ENCODE measurements at places on chromosomes 13 and 19. TPM values are rescaled to one million over a fixed set of nuclear protein-coding genes. Genes with fewer than 3 reads are reported as not detected.

GRCh38 chr19:49069026-49069425 is 3.5 kb downstream of the KCNA7 start:
- H3K36me3 ChIP-seq = no peaks in the 10 kb centered on the region
- H3K27me3 ChIP-seq = peaks cover 99% of the 10 kb centered on the region
- H3K4me1 ChIP-seq = no peaks in the 10 kb centered on the region
- DNase-seq = no peak

DNA sequence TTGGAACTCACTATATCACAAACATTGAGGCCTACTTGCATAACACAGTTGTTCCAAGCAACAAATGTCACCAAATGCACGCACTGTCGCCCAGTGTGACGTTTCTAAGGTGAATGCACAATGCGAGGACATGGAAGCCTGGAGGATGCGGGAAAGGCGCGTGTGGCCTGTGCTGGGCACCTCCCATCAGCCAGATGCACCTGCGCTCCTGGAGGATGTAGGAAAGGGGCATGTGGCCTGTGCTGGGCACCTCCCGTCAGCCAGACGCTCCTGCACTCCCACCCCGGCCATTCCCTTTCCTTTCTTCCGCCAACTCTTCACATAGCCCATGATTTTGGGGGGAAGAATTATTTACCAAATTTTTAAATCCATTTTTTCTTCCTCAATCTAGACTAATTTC is 202.4 kb upstream of the SOX1 start:
- H3K36me3 ChIP-seq = no peaks in the 10 kb centered on the region
- no peaks in the 10 kb centered on the region for H3K27me3 ChIP-seq
- no peak for DNase-seq
- H3K27ac ChIP-seq = no peak overlapping the region
- no peaks in the 10 kb centered on the region for H3K4me1 ChIP-seq

DNA sequence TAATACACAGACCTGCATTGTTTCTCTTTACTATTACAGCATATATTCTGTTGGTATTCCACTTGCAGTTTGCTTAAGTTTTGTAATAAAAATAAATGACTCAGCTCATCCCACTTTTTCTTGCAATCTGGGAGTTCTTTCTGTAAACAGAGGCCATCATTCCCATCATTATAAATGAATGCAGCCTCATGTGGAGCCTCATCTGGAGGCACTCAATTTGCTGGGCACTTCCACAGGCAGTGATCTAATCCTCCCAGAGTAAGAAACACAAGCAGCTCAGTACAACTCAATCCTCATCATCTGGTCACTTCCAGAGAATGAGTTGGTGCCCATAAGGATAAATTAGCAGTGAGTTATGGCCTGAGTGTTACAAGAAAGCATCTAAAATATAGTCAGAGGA is 2801.9 kb downstream of the PCDH9 start:
- no peak overlapping the region for H3K27ac ChIP-seq
- H3K4me3 ChIP-seq = no peak overlapping the region
- no peaks in the 10 kb centered on the region for H3K27me3 ChIP-seq
- H3K4me1 ChIP-seq = no peaks in the 10 kb centered on the region
- no peak for DNase-seq

Gene ZNF45
- 12.9 TPM for total RNA-seq

- peaks cover 3% of the 10 kb centered on the region for H3K36me3 ChIP-seq
- no peak overlapping the region for H3K27ac ChIP-seq
- no peaks in the 10 kb centered on the region for H3K27me3 ChIP-seq
- no peaks in the 10 kb centered on the region for H3K4me1 ChIP-seq
- no peak overlapping the region for H3K4me3 ChIP-seq
Measured at GRCh38 chr19:46381346-46381745, 32.0 kb downstream of the CCDC8 start.

DNA sequence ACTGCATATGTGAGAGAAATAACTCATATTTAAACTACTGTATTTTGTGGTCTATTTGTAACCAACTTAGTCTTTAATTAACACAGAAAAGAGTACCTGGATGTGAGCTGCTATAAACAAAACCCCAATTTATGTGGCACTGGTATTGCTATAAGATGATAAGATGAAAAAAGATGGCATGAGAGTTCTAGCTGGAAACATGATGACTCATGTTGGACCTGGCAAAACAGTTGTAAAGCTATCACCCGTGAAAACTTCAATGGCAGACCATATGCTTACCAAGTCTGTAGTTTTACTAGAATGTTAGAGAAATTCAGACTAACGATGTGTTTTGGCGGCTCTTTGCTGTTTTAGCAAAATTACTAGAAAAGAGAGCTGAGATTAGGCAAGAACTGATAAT is 69.6 kb upstream of the PCDH9 start:
- H3K4me1 ChIP-seq = no peaks in the 10 kb centered on the region
- H3K27ac ChIP-seq = no peak overlapping the region
- no peaks in the 10 kb centered on the region for H3K27me3 ChIP-seq
- no peaks in the 10 kb centered on the region for H3K36me3 ChIP-seq

Gene ZNF324
- total RNA-seq = 7.1 TPM

DNA sequence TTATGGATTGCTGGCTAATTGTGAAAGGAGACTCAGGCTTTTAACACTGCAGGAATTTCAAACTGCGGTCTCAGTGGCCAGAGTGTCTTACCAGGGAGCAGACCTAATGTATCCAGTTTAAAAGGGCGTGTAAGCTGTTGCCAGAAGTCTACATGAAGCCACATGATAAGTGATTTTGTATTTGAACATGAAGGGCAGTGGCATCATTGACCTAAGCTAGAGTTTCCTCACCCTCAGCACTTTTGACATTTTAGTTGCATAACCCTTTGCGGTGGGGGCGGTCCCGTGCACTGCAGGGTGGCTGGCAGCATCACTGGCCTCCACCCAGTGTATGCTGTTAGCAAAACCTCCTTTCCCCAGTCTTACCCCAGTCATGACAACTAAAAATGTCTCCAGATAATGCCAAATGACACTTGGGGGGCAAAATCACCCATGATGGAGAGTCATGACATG is 23.7 kb upstream of the GPR18 start:
- H3K36me3 ChIP-seq = no peaks in the 10 kb centered on the region
- DNase-seq = no peak
- H3K27me3 ChIP-seq = no peaks in the 10 kb centered on the region
- H3K27ac ChIP-seq = peak overlapping the region; percentile 92
- no peak overlapping the region for H3K4me3 ChIP-seq
- H3K4me1 ChIP-seq = peaks cover 79% of the 10 kb centered on the region

DNA sequence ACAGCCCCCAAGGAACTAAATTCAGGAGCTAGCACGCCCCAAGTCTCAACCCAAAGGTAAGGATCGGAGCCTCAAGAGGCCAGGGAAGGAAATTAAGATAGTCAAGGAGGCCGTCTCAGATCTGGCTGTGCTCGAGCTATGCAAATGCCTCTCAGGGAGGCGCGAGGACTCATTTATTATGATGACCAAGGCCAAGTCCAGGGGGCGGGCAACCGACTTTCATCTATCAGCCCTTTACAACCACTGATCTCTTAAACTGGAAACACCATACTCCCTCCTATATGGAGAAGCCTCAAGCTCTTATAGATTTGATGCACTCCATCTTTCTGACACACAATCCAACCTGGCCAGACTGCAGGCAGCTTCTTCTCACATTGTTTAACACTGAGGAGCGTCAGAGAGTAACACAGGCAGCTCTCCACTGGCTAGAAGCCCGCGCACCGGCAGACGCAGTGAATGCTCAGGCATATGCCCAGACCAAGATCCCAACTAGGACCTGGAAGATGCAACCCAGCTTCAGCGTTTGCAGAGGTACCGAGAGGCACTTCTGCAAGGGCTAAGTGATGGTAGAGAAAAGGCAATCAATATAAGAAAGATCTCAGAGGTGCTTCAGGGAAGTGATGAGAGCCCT is 9.6 kb upstream of the SLC15A1 start:
- H3K27me3 ChIP-seq = no peaks in the 10 kb centered on the region
- DNase-seq = no peak
- no peaks in the 10 kb centered on the region for H3K36me3 ChIP-seq
- H3K4me1 ChIP-seq = no peaks in the 10 kb centered on the region

Gene WDR62
- total RNA-seq = 3.7 TPM

Measured in left lung (tissue), 14 donors.